ENCODE measurements at places on chromosomes 4 and X. TPM values are rescaled to one million over a fixed set of nuclear protein-coding genes. Genes with fewer than 3 reads are reported as not detected.

DNA sequence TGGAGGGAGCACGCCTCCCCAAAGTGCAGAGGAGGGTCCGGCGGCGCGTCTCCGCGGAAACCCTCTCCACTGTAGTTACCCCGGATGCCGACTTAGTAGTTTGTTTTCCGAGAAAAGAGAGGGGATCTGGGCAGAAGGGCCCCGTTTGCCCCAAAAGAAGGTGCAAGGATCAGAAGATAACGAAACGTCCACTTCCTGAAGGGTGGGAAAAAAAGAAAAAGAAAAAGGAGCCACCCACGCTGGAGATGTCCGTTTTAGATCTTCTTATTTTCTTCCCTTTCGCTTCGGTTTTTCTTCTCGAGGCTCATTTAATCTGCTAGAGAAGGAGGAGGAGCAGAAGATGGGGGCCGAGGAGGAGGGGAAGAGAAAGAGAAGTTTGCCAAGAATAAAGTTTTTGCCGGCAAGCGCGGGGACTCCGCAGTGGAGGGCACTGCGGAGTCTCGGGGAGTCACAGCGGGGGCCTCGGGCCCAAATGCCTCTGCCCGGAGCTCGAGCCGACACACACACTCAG lies 517 bp downstream of the LEF1 start:
- no peak for DNase-seq

GRCh38 chrX:11135564-11136185 lies 24.5 kb downstream of the HCCS start:
- DNase-seq, result no peak

- DNase-seq, result no peak
Observed at GRCh38 chrX:152831391-152831790, 528 bp downstream of the NSDHL start.

DNA sequence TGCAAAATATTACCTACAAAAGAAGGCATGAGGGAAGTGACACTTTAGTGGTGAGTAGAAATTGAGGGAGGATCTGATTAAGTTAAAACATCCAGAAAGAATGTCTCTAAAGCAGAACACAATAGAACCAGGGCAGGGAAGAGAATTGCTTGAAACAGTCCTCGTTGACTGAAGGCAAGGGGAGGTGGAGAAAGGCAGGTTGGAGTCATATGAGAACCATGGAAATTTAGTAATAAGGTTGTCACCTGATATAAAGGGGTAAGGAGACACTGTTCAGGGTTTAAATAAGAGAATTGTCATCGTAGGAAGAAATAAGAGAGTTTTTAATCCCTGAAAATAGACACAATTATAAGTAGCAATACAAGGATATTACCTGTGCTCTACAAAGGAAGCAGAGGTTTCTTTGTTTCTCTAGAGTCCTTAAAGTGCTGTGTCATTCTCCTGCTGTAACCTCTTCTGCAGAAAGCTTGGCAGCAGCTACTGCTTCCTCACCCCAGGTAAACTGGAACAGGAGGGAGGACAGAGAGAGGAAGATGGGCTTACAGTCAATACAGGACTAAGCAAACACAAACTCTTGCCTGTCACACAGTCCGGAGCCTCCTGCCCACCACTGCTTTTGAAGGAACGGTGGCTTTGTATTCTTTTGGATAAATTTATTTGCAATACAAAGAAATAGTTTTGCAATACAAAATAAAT lies 258.4 kb downstream of the PPARGC1A start:
- DNase-seq, result no peak

DNA sequence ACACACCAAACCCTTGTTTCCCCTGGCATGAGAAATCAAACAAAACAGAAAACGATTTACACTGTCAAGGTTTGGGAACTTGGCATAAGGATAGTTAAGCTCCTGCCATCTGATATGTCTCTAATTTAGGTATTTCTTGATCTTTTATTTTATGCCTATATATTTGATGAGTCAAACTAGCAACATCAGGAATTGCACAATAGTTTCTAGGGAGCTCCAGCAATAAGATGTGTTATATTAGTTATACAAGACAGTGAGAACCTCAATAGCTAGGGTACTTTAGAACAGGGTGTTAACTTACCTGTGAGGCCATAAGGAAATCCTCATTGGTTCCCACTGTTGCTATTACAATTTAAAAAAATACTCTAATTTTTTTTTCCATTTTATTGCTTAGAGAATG lies 474.2 kb downstream of the GBA3 start:
- no peak for DNase-seq

GRCh38 chrX:102652031-102652688 lies 877 bp downstream of the GPRASP1 start:
- DNase-seq, result peak; percentile 62

DNA sequence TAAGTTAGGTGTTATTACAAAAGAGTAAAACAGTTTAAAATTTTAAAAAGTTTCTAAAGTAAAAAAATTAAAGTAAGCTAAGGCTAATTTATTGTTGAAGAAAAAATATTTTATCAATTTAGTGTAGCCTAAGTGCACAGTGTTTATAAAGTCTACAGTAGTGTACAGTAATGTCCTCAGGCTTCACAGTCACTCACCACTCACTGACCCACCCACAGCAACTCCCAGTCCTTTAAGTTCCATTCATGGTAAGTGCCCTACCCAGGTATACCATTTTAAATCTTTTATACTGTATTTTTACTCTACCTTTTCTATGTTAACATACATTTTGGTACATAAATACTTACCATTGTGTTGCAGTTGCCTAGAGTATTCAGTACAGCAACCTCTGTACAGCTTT lies 120.3 kb upstream of the DKK2 start:
- no peak for DNase-seq

GRCh38 chr4:6137027-6137746 lies 63.2 kb downstream of the JAKMIP1 start:
- DNase-seq, result no peak

- no peak for DNase-seq
Observed at GRCh38 chr4:76277667-76278066, 26.1 kb downstream of the FAM47E start.

- no peak for DNase-seq
Observed at GRCh38 chr4:15719506-15719905, 16.6 kb downstream of the BST1 start.

DNA sequence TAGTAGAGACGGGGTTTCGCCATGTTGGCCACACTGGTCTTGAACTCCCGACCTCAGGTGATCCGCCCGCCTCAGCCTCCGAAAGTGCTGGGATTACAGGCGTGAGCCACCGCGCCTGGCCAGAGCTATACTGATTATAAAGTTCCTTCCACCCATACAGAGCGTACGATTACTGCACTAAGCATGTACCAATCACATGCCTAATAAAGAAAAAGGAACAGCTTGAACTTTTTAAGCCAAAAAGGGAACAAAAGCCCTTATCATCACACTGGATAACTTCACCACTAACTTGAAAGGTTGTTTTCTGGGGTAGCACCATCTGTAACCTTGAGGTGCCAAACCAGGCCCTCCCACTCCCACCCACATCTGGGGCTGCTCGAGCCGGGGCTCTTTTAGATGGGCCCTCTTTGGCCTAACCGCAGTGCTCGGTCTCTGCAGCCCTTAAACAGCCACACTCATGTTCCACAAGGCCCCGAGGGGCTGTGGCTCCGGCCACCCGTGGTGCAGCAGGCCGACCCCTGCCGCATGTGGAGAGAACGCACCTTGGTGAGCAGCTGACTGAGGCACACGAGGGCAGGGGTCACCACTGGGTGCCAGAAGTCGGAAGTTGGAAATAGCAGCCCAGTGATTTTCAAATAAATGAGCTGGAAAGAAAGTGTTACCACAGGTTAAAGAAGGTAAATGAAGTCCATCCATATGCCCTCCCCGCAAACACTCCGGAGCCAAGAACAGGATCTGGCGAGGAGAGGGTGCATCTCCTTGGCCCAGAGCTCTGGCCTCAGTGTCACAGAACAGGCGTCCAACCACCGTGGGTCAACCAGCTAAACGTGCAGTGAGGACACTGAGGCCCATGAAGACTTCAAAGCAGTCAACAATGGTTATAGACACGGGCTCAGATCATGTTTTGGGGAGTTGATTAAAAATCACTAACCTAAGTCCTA lies 18.4 kb downstream of the NOP14 start:
- DNase-seq, result no peak

GRCh38 chr4:110753466-110753865 lies 130.6 kb upstream of the PITX2 start:
- DNase-seq, result no peak

DNA sequence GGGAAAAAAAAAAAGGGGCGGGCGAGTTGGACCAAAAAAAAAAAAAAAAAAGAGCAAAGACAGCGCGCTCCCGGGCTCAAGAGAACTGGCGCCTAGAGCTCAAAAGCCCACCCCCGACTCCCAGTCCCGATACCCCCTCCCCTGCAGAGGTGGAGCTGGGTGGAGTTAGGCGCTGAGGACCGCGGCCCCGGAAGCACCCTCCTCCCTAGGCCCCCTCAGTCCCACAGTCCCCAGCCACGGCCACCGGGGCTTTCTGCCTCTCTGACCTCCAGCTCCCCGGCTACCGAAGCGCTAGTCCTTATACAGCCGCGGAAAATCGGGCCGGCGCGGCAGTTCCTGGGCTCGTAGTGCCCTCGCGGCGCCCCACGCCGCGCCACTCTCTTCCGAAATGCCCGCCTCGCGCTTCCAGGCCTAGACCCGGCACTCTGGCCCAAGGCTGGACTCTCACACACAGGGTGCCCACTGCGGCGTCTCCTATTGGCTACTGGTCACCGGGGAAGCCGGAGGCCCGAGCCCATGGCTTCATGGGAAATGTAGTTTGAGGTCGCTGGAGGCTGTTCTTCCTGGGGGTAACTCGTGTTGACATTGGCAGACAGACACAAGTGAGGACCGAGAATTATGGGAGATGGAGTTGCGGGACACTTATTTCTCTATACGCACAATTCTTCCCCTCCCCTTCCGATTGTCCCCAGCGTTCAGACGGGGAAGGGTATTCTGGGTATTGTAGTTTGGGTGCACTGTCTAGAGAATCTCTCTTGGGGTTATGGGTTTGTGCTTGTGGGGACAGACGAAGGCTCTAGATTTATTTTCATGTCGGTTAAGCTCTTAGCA lies at the start of gene ENOX2:
Gene ENOX2 (minus strand): TSS at position 427 of the 831 bp plus-strand sequence. CDS start 199,993 bp downstream, outside the sequence.
- DNase-seq, result peak; percentile 89

DNA sequence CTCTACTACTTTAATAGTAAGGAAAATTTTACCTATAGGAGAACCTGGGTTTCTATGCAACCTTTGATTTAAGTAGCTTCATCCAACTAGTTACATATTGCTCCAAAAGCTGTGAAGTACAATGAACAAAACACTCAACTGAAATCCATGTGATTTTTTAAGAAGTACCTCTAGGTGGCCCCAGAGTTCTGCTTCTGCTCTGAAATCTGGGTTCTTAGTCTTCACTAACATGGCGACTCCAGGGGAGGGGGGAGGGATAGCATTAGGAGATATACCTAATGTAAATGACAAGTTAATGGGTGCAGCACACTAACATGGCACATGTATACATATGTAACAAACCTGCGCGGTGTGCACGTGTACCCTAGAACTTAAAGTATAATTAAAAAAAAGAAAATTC lies 73.4 kb upstream of the MAGEB2 start:
- DNase-seq, result no peak

- peak; percentile 80 for DNase-seq
Observed at GRCh38 chr4:118836301-118837120, 585 bp upstream of the SEC24D start.

DNA sequence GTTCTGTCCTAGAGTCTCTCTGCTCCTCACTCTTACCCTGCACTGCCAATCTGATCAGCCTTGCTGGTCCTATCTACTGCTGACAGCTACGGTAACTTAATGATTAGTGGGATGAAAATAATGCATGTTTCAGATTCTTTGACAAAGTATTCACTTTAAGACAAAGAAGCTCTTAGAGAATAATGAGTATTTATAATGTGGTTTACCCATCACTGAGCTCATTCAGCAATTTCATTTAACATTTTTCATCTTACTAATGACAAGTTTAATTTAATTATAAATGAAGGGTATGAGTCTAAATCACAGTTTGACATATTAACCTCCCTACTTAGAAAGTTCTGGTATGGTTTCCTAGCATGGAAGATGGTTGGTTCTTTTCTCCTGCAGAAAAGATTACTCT lies 428.2 kb downstream of the ADGRL3 start:
- no peak for DNase-seq

DNA sequence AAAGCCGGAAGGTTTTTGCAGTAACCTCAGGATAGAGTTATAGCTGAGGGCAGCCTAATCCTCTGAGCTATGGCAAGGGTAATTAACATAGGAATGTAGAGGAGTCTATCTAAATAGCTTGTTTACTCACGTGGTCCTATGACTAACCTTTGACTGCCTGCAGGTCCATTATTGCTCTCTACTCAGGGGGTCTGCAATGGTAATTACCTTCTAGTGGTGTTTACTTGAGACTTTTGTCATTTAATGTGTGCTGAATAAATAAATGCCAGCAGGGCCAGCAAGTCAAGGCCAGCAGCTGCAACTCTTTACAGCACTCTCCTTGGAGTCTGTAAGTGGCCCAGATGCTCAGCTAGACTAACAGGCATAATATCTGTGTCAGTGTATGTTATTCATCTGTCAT lies 212.7 kb upstream of the FMR1 start:
- DNase-seq, result no peak

DNA sequence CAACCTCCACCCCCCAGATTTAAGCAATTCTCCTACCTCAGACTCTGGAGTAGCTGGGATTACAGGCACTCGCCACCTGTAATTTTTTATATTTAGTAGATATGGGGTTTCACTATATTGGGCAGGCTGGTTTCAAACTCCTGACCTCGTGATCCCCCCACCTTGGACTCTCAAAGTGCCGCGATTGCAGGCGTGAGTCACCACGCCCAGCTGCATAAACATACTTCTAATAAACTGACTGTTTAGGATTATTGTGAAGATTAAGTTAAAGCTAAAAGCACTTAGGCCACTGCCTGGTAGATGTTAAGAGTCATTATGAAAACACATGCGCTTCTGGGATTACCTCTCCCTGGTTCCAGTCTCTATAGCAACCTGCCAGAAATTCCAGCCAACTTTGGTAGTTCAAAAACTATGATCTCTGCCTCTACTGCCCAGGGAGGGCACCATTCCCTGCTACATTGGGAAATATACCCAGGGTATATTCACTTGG lies 30.2 kb upstream of the GRIA3 start:
- DNase-seq, result no peak

DNA sequence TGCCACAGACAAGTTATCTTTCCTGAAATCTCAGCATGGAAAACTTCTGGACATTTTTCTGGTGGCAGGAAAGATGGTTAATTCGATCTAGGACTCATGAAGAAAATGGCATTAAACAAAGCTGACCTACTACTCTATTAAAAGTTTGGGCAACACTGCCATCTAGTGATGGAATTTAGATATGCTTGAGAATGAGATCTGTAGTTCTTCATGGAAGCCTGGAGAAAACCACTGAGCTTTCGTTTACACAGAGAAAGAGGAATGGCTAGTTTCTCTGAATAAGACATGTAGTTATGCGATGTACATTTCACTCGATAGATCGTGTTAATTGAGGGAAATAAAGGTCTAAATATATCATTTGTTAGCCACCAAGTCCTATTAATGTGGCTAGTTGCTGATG lies 51.7 kb upstream of the CHRDL1 start:
- peak; percentile 50 for DNase-seq

DNA sequence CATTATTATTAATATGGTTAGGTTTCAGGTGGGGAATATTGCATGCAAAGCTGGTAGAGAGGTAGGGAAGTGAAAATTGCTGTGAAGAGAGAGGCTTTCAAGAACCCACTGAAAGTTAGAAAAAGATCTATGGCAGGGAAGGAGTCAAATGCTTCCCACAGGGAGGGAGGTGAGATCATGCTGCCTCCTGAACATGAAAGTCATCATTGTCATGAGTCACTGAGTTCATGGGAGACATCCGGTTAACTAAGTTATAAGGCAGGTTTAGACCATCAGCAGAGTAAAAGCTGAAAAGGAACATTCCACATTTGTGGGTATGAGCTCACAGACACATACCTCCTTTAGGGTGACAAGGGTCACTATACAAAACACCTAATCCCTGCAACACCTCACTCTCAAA lies 16.2 kb downstream of the GATB start:
- DNase-seq, result no peak

CWH43 gene
- total RNA-seq, result not detected

ADH5 gene
- total RNA-seq, result 59.2 TPM

CSN1S1 gene
- total RNA-seq, result not detected

CXCL10 gene
- total RNA-seq, result not detected
